ENCODE measurements at places on chromosomes 3 and 15.

DNA sequence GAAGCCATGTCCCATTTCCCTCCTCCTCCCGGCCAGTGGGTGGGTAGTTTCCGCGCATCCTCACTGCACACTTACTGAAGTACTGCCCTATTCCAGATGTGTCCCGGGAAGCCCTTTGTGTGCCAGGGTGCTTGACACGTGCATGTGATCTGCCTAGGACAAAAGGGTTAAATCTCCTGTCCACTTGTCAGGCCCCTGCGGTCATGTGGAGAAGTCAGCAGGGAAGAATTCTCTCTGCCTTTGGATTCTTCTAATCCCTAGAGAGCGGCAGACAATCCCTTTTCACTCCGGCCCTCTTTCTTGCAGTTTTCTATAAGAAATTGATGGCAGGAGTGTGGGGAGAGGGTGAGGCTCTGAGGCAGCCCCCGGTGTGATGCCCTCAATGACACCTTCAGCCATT lies 19.8 kb downstream of the ST8SIA2 start:
- DNase-seq, result no peak

GRCh38 chr3:137065381-137065780 lies 107.6 kb downstream of the IL20RB start:
- DNase-seq, result no peak

GRCh38 chr3:108062051-108062450 lies 28.8 kb downstream of the CD47 start:
- DNase-seq, result no peak

DNA sequence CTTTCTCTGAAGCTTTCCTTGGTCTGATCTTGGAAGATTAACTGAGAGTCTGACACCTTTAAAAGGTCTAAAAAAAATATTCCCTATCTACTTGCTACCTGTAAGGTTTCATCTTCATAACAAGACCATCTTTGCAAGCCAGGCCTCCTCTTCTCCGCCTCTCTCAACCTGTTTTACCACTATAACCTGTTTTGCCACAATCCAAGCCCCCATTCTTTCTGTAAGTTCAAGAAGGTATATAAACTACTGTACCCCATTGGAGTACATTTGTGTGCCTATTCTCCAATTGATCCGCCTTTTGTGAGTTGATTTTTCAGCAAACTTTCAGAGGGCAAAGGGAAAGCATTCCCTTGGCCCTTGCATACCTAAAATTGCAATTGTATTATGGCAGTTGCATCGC lies 319.3 kb upstream of the NECTIN3 start:
- DNase-seq, result no peak

GRCh38 chr3:194274424-194275085 lies 76.6 kb downstream of the CPN2 start:
- no peak for DNase-seq

DNA sequence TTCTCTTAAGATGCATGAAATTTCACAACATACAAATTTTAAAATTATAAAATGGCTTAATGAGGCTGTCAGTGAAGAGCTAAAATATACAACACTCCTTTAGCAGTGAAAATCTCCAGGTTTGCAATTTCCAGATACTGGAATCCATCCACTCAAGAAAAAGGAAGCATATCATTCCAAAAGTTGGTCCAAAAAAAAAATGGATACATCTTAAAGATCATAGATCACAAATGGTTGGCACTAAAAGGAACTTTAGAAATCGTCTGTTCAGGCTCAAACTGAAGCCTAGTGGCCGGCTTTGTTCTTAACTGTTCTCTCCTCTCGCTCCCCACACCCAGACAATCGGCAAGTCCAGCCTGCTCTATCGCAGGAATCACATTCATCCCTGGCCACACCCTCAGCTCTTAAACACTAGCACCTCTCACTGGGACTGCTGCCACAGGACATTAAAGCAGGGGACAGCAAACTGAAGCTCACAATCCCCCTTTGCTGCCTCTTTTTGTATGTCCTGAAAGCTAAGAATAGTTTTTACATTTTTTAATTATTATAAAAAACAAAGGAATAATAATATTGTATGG lies 130.3 kb upstream of the CDIN1 start:
- DNase-seq, result no peak

DNA sequence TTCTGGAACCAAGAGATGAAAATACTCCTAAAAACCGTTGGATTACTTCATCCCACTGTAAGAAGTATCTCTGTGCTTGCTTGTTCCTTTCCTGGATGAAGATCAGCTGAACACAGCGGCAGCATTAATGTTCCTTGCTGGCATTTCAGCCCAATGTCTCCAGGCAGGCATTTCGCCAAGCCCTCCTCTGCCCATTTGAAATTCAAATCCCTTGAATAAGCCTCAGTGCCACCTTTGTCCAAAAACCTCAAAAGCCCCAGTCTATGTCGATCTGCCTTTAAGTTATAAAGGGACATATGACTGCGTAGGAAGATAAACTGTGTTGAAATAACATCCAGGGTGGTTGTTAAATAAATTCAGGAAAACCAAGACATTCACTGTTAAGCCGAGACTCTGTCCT lies 156.8 kb upstream of the PDZRN3 start:
- no peak for DNase-seq

- no peak for DNase-seq
Measured at GRCh38 chr15:71387810-71388209, 272.5 kb downstream of the THSD4 start.

Measured in stimulated activated CD4-positive, alpha-beta T cell treated with anti-CD3 and anti-CD28 coated beads, Interleukin-15, amount 100 ng/mL, for 1 hour (primary cell).